Kasumi-1 (cell line): ENCODE measurements at places on chromosomes 3 and 15.

DNA sequence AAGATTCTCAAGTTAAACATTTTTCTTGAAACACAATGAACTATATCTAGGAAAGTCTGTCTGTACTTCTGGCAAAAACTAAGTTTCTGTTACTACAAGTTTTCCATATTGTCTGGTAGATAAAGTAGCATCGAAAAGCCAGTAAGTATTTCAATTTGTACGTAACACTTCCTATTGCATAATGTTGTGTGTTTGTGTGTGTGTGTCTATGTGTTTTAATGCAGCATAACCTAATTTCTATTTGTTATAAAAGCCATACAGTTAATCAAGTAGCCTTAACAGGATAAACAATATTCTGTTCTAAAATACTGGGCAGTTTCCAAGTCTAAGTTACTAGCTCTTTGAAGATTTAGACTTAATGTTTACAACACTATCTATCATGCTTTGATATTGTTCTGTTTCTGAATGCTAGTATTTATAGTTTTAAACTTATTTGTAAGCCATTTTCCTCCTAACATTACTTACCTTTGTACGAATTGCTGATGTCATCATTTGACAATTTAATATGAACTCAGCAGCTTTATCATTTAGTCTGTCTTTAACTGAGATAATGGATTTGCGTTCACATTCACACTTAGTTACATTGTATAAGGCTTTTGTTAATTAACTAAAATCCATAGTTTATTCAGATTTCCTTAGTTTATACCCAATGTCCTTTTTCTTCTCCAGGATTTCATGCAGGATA is 163.9 kb downstream of the CBLB start:
- no peak for DNase-seq

DNA sequence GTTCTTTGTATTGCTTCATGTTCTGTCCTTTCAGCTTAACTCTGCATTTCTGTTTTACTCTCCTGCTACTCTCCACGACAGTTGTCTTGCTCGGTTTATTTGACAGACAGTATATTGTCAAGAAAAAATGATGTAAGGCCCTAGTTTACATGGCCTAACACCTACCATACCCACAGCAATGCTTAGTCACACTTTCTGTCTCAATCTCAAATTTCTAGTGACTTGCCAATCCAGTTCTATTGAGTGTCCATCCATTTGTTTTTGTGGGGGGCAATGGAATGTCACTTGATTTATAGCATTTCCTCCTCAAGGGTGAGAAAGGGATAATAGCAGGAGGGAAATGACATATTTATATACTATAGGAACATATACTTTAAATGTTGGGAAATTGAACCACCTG is 676.2 kb downstream of the NAALADL2 start:
- DNase-seq: no peak

DNA sequence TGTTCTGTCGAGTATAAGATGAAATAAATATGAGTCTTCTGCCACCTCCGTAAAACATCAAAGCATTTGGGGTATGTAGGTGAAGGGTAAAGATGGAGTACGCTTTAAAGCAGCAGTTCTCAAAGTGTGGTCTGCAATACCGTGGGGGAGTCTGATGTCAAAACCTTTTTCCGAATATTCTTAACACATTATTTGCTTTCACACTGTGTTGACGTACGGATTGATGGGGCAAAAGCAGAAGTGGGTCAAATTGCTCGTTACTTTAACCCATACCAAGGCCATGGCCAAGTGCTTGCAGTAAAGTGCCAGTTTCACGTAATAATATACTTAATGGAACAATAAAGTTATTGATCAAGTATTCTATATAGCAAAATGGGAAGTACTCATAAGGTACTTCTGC is 36.3 kb downstream of the PAK2 start:
- peak; percentile 24 for DNase-seq

DNA sequence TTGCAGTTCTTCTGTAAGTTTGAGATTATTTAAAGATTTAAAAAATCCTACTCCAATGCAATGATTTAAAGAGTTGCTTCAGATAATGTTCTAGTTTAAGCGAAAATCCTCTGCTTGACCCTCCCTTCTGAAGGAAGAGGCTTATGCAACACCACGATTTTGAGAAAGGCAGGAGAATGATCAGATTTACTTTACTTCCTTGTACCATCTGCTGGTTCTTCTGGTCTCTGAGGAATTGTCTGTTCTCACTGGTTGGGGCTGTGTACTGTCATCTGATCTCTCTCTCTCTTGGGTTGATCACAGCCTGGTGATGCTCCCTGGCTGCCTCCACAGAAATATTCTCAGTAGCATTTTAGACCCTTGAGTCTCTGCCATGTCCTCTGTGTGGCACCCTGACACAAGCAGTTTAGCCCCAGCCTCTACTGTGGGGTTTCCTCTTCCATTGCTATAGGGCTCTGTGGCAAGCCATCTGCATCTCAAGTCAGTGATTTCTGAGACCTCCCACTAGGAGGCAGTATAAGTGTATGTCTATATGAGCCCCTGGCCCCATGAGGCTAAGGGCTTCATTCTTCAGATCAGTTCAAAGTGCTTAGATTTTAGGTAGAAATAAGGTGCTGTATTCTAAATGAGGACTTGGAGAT is 50.8 kb upstream of the PLAAT1 start:
- peak; percentile 1 for DNase-seq

DNA sequence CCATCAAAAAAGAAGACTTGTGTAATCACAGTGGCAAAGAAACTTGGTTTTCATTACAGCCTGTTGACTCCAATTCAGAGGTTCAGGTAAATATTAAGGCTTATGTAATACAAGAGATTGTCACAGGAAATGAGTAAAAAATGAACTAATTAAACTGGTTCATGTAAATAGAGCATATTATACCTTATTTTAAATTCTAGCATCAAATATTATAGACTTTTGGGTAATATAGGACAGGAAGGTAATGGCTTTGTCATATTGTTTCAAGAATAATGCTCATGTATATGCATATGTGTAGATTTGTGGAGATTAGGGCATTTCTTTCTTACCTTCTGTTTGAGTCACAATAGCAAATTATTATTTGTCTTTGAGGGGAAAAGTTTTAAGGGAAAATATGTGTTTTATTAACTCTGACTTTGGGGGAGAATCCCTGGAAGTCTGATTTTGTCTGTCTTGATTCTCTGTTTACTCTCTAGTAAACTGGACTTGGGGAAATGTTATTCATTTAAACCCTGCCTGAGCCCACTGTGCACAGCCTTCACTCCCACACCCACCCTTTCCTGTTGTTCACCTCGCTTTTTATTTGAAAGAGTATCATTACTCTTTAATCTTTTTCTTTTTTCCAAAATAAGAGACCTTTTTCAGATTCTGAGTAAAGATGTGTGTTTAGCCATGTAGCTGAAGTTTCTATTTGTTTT is 43.0 kb downstream of the RASA2 start:
- no peak for DNase-seq

- DNase-seq: no peak
Observed at GRCh38 chr3:97979610-97980009, 7.4 kb upstream of the RIOX2 start.

DNA sequence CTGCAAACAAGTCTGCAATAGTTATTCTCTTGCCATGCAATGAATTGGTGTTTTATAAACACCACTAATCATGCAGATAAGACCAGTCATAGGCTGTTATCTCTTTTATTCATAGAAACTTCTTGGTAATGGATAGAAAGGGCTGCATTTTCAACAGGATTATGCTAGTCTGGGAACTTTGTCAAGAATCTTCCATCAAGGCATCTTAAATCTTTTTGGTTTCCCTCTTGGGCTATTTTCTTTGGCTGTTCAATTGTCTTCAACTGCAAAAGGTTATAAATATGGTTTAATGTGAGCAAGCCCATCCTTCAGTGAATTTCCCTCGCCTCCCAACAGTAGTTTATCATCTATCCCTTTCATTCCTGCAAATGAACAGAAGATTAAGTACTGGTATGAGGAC is 59.0 kb upstream of the MINAR1 start:
- no peak for DNase-seq

DNA sequence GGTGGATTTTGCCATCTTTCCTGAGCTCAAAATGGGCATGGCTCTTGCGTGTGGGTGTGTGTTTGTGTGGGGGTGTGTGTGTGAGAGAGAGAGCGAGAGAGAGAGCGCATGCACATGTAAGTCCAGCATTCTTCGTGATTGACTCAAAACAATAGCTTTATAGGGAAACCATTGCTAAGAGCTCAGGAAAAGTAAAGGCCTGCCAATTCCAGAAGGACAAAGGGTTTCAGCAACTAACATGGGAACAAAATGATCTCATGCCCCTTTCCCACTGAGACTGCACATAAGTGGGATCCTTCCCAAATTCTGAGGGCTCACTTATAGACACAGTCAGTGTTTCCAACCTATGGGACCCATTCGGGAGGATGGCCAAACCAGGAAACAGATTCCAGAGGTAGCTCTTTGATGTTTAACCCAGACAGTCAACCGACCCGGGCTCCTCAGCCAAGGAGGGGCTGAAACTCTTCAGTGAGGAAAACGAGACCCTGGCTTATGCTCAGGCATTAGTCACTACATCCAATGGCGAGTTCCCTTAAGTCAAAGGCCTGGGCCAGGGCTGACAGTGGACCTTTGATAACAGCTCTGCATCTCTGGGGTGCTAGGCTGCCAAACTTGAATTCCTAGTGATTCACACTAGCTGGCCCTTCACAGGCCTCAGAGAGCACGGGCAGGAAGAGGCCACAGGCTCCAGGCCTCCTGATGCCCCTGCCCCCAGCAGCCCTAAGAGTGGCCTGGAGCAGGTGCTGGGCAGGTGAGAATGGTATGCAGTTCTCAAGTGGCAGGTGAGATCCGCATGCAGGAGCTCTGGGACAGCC is 305.0 kb upstream of the C2CD4B start:
- no peak for DNase-seq

GRCh38 chr15:29765234-29765841 is 56.9 kb downstream of the TJP1 start:
- DNase-seq: no peak

DNA sequence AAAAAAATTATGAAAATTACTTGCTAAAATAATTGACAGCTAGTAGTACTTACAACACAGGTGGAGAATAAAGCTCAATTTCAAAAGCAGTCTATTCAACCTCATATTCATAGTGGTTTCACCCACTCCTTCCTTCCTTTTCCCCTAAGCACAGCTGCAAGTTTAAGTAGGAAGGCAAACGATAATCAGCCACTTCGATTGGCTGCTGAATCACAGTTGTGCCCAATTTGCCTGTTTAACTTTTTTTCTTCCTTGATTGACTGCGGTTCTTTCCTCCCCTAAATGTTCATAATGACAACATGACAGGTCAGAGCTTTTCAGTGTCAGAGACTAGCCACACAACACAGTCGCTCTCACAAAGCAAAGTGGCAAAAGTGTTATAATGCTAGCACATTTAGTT is 468.0 kb upstream of the GBE1 start:
- DNase-seq: no peak

- no peak for DNase-seq
Observed at GRCh38 chr3:126056681-126057500, 27.0 kb downstream of the SLC41A3 start.

GRCh38 chr15:51403072-51403878 is 61.8 kb downstream of the GLDN start:
- peak; percentile 29 for DNase-seq

GRCh38 chr3:104438706-104439105 is 928.0 kb upstream of the ALCAM start:
- no peak for DNase-seq

DNA sequence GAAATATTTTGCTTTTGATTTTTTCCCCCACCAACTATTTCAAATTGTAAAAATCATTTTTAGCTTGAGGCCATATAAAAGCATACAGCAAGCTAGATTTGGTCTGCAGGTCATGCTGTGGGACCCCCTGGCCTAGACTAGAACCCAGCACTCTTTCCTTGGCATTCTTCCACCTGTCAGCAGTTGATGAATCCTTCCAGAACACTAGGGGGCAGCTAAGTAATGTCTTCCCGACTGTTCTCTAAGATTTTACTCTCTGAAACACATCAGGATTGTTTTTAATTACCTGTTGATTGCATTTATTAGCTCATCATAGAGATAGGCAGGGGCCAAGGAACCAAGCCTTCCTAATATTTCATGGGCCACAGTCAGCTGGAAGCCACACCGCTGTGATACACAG is 174.5 kb downstream of the CACNA1D start:
- DNase-seq: peak; percentile 44

GRCh38 chr3:160841455-160841854 is 85.4 kb downstream of the PPM1L start:
- DNase-seq: no peak
